ENCODE measurements at places on chromosomes 3 and 15. TPM values are rescaled to one million over a fixed set of nuclear protein-coding genes. Genes with fewer than 3 reads are reported as not detected.

DNA sequence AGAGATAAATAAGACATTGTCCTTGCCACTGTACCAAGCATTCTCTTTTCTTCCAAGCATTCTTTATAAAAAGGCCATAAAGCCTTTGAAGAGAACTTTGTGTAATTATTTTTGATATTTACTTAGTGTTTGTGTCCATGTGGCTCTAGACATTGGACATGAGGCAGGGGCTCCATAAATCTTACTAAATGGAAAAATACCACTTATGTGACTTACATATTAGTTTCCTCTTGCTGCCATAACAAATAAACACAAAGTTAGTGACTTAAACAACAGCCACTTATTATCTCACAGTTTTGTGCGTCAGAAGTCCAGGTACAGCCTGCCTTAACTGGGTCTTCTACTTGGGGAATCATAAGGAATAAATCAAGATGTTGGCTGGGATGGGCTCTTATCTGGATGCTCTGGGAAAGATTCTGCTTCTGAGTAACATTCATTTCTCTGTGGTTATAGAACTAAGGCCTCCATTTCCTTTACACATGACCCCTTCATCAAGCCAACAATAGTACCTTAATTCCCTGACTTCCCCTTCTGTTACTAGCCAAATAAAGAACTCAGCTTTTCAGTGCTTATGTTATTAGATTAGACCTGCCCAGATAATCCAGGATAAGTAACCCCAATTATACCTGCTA is 59.9 kb upstream of the COL8A1 start:
- no peak overlapping the region for H3K27ac ChIP-seq
- no peaks in the 10 kb centered on the region for H3K4me1 ChIP-seq
- no peak overlapping the region for H3K4me3 ChIP-seq
- H3K36me3 ChIP-seq, result no peaks in the 10 kb centered on the region
- DNase-seq, result no peak
- H3K27me3 ChIP-seq, result no peaks in the 10 kb centered on the region

DNA sequence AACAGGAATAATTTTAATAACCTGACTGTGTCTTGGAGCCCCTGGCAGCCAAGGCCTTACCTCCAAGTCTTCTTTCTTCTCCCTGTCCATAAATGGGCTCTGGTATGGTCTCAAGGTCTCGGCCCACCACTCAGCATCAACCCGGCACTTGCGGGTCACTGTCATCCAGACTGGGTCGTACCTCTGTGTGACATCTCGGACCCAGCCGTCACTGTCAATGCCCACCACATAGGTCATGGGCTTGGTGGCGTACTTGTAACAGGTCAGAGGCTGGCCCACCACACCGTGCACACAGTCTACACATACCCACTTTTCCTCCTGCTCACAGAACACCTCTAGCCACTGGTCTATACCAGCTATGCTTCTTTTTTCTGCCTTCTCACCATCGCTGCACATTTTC is 20.4 kb downstream of the XPC start:
- no peaks in the 10 kb centered on the region for H3K27me3 ChIP-seq
- DNase-seq, result no peak
- H3K4me3 ChIP-seq, result no peak overlapping the region
- H3K36me3 ChIP-seq, result peaks cover 58% of the 10 kb centered on the region
- no peaks in the 10 kb centered on the region for H3K4me1 ChIP-seq

DNA sequence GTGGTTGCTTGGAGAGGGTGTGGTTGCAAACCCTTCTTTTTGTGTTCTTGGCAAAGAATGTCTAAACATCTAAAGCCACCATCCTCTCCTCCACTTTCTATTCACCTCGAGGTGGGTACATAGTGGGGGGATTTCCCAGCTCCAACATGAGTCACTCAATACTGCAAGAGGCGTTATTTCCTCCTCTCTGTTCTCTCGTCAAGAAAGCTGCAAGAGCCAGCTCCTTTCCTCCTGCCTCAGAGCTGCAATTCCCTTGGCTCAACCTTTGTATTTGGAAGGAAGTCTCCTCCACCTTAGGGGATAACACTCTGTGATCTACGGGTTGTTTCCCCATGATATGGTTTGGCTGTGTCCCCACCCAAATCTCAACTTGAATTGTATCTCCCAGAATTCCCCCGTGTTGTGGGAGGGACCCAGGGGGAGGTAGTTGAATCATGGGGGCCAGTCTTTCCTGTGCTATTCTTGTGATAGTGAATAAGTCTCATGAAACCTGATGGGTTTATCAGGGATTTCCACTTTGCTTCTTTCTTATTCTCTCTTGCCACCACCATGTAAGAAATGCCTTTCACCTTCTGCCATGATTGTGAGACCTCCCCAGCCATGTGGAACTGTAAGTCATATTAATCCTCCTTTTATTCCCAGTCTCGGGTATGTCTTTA is 138.4 kb downstream of the PLCL2 start:
- no peak overlapping the region for H3K27ac ChIP-seq
- DNase-seq, result no peak

DNA sequence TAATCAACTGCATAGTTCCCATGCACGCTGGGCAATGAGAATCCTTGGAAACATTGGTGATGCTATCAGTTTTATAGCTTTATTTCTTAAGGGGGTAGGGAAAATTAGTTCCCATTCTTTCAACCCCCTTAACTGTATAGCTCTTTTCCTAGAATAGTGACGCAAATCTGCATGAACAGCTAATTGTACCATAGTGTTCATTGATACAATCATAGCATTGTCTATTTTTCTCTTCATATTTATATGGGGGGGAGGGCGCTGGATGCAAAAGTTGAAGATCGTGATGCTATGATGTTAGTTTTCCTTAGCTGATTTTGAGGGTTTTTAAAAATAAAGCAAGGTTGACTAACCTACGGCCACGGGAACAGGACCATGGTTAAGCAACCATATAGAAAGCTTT is 32.4 kb upstream of the SAMMSON start:
- H3K27ac ChIP-seq, result no peak overlapping the region
- no peak overlapping the region for H3K4me3 ChIP-seq
- no peaks in the 10 kb centered on the region for H3K27me3 ChIP-seq
- DNase-seq, result no peak
- H3K4me1 ChIP-seq, result no peaks in the 10 kb centered on the region
- no peaks in the 10 kb centered on the region for H3K36me3 ChIP-seq

DNA sequence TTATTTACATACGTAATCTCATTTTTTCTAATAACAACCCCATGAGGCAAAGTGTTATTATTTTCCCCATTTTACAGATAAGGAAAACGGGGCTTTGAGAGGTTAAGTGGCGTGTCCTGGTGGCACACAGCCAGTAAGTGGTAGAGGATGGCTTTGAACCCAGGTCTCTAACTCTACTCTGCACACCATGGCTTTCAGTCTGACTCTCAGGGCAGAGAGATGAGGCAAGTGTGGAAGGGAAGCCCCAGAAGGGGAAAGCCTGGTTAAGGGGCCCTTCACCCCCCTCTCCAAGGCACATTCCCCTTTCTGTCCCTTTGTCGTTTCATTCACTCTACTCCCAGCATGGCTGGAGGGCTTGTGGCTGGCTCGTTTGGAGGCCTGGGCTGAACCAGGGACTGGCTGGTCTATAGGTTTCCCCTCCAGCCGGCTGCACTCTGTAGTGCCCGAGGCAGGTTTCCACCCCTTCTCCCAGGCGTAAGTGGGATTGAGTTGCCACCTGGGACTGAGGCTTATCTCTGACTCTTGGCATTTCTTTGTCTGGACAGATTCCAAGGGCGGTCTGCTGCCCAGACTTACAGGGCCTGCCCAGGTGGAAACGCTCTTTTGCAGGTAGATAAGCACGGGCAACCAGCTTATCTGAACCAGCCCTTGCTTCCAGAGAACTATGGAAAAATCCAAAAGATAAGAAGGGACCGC is 12.1 kb downstream of the SEMA4B start:
- peaks cover 6% of the 10 kb centered on the region for H3K36me3 ChIP-seq
- no peaks in the 10 kb centered on the region for H3K27me3 ChIP-seq

GRCh38 chr3:144296808-144297207 is 325.2 kb downstream of the DIPK2A start:
- H3K4me1 ChIP-seq, result no peaks in the 10 kb centered on the region
- no peak for DNase-seq
- H3K27ac ChIP-seq, result no peak overlapping the region
- H3K36me3 ChIP-seq, result no peaks in the 10 kb centered on the region

- no peaks in the 10 kb centered on the region for H3K36me3 ChIP-seq
- DNase-seq, result no peak
- H3K27me3 ChIP-seq, result no peaks in the 10 kb centered on the region
- no peak overlapping the region for H3K27ac ChIP-seq
- no peaks in the 10 kb centered on the region for H3K4me1 ChIP-seq
Measured at GRCh38 chr3:6821411-6821810, 39.5 kb upstream of the GRM7 start.

DNA sequence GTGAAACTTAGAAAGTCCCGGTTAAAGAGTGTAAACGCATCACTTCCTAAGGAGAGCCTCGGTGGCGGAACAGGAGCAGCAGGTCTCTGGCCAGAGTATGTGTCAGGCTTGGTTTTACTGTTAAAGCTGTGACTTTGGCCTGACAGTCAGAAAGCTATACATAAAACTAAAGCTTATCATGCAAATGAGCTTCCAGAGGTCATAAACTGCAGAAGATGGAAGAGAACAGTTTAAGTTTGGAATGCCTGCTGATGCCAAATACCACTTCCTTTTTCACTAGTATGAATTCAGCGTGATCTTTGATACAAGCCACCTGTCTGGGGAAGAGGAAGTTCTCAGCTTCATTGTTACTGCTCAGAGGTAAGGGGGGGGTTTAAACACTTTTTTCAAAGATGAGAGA is 125.1 kb upstream of the CTDSPL start:
- H3K27me3 ChIP-seq, result no peaks in the 10 kb centered on the region
- no peak overlapping the region for H3K27ac ChIP-seq
- peak; percentile 59 for DNase-seq

GRCh38 chr15:38062696-38063095 is 128.3 kb downstream of the TMCO5A start:
- H3K36me3 ChIP-seq, result no peaks in the 10 kb centered on the region
- H3K4me1 ChIP-seq, result no peaks in the 10 kb centered on the region
- H3K4me3 ChIP-seq, result no peak overlapping the region
- H3K27ac ChIP-seq, result no peak overlapping the region
- H3K27me3 ChIP-seq, result no peaks in the 10 kb centered on the region

DNA sequence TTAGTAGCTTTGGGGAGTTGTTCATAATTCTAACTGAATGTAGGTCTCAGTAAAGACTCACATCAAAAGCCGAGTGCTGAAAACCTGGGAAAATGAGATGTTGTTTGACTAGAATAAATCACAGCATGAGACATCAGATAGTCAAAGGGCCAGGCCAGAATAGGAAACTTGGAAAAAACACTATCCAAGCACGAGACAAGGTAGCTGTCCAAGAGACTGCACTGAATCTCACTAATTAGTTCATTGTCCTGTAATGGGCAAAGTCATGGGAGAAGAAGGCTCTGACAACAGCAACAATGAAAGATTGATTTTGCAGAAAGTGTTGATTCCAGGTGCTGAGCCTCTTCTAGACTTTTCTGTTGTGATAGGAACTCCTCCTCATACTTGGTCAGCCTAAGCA is 314.2 kb downstream of the ROBO1 start:
- H3K36me3 ChIP-seq, result no peaks in the 10 kb centered on the region
- no peak overlapping the region for H3K27ac ChIP-seq
- H3K4me3 ChIP-seq, result no peak overlapping the region
- no peaks in the 10 kb centered on the region for H3K4me1 ChIP-seq
- no peaks in the 10 kb centered on the region for H3K27me3 ChIP-seq

GRCh38 chr15:79283252-79284048 is 928 bp downstream of the ANKRD34C start:
- H3K27me3 ChIP-seq, result no peaks in the 10 kb centered on the region
- no peaks in the 10 kb centered on the region for H3K4me1 ChIP-seq
- no peak overlapping the region for H3K4me3 ChIP-seq
- no peak overlapping the region for H3K27ac ChIP-seq
- H3K36me3 ChIP-seq, result no peaks in the 10 kb centered on the region
- no peak for DNase-seq

DNA sequence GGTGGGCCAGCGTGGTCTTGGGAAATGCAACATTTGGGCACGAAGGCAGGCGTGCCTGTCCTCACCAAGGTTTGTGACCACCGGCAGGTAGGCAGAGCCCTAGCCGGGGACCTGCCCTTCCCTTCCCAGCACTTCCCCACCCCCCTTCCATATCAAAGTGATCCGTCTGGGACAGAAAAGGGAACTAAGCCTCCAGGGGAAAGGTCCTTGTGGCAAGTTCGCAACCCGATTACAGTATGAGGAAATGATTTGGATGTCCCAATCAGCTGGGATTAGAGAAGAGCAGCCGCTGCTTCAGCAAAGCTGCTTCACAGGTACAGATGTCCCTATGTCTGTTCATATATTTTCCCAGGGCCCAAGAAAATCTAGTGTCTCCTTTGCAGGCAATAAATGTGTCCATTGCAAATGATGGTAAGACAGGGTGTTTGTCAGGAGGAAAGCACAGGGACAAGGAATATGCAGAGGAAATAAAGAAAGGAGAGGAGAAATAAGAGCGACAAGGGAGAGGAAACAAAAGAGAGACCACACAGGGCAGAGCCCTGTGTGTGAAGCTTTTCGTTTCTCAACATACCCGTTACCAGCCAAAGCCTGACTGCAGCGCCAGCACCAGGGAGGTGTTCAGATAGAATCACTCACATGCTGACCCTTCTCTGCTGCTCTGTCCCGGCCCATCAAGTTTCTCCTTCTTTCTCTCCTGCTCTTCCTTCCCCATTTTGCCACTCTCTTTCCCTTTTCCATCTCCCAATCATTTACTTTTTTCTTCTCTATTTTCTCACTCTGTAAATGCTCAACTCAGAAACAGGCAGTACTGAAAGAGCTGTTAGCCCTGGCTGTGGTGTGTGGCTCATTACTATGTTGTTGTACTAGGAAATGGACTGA is 17.4 kb upstream of the SECISBP2L start:
- peak; percentile 30 for DNase-seq
- no peak overlapping the region for H3K4me3 ChIP-seq
- H3K4me1 ChIP-seq, result no peaks in the 10 kb centered on the region
- no peaks in the 10 kb centered on the region for H3K27me3 ChIP-seq

GRCh38 chr3:81643721-81644120 is 117.7 kb downstream of the GBE1 start:
- DNase-seq, result peak; percentile 61
- no peaks in the 10 kb centered on the region for H3K27me3 ChIP-seq
- H3K36me3 ChIP-seq, result peaks cover 13% of the 10 kb centered on the region
- no peak overlapping the region for H3K27ac ChIP-seq
- H3K4me3 ChIP-seq, result no peak overlapping the region

GRCh38 chr3:128078875-128079274 is 26.6 kb downstream of the SEC61A1 start:
- no peaks in the 10 kb centered on the region for H3K27me3 ChIP-seq
- no peak overlapping the region for H3K4me3 ChIP-seq
- peaks cover 27% of the 10 kb centered on the region for H3K36me3 ChIP-seq

DNA sequence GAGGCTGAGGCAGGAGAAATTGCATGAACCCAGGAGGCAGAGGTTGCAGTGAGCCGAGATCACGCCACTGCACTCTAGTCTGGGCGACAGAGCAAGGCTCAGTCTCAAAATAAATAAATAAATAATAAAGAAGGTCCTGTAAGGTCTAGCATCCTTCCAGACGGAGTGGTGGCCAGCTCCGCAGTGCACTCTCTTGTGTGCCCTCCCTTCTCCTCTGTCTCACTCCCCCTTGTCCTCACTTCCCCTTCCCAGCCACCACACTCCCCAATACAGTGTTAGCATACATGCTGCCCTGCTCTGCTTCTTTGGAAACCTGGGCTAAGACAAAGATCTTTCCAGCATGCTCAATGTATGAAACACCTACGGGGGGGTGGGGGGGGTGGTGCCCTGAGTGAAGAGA is 3.4 kb upstream of the CLN6 start:
- peaks cover 15% of the 10 kb centered on the region for H3K4me1 ChIP-seq
- no peaks in the 10 kb centered on the region for H3K27me3 ChIP-seq
- H3K36me3 ChIP-seq, result no peaks in the 10 kb centered on the region

The GRAMD1C gene
- total RNA-seq, result 1.4 TPM

The PLXND1 gene
- total RNA-seq, result 0.52 TPM

The TMEM158 gene
- total RNA-seq, result not detected

The SSUH2 gene
- total RNA-seq, result 0.90 TPM

The ATG3 gene
- total RNA-seq, result 127 TPM

The ATP13A5 gene
- total RNA-seq, result not detected

The TEX55 gene
- total RNA-seq, result not detected

All from Karpas-422 (cell line).